ENCODE measurements at places on chromosomes 12 and 14.

GRCh38 chr14:67573228-67574010, 26.6 kb downstream of the PIGH start:
- DNase-seq = no peak

DNA sequence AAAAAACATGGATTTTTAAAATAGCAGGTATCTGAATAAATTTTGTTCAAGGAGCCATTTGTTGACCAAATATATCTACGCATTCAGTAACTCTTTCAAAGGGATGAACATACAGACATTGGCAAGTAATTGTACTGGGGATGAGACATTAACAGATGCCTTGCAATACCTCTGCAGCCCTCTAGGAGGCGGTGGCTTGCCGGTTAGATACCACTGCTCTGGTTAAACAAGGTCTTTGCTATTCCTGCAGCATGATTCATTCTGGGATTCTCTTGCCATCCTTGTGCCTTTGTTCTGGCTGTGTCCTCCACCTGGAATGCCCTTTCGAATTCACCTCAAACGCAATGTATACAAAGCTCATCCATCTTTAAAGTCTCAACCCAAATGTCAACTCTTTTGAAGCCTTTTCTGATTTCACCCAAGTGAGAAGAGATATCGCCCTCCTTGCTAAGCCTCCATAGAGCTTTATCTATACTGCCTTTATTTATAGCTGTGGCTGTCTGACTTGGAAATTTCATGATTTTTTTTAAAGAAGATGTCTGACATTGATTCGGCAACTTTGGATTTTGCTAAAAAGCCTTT, 131.0 kb upstream of the SRRM4 start:
- DNase-seq = peak; percentile 53

GRCh38 chr12:100799770-100800169, 5.2 kb downstream of the ANO4 start:
- no peak for DNase-seq

DNA sequence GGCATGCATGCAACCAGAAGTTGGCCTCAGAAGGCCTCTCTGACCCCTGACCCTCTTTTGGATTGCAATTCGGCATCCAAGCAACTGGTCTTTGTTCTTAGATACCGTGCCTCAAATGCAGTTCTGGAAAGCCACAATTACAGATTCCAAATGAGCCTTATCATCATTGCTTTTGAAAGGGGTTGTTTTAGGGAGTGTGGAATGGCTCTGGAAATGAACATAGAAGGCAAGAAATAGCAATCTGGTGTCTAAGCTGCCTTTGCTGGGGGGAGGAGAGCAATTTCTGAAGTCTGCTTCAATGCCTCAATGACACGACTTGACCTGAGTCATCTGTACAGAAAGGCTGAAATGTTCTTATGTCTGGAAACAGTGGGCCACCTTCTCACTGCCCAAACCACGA, 250.1 kb downstream of the NUAK1 start:
- no peak for DNase-seq

- no peak for DNase-seq
These were observed 72.3 kb upstream of the TMX1 start for GRCh38 chr14:51167587-51168214.

- no peak for DNase-seq
These were observed 1.5 kb downstream of the CIPC start for GRCh38 chr14:77099425-77100167.

- no peak for DNase-seq
These were observed 50.6 kb downstream of the EP400 start for GRCh38 chr12:132000286-132000872.

- no peak for DNase-seq
These were observed 695.7 kb upstream of the USP15 start for GRCh38 chr12:61564466-61564865.

GRCh38 chr14:71400871-71401321, 493.6 kb downstream of the PCNX1 start:
- no peak for DNase-seq

GRCh38 chr14:41806366-41806975, 199.8 kb downstream of the LRFN5 start:
- DNase-seq = no peak

- peak; percentile 40 for DNase-seq
These were observed 133.2 kb downstream of the SLC35F4 start for GRCh38 chr14:57732463-57733285.

DNA sequence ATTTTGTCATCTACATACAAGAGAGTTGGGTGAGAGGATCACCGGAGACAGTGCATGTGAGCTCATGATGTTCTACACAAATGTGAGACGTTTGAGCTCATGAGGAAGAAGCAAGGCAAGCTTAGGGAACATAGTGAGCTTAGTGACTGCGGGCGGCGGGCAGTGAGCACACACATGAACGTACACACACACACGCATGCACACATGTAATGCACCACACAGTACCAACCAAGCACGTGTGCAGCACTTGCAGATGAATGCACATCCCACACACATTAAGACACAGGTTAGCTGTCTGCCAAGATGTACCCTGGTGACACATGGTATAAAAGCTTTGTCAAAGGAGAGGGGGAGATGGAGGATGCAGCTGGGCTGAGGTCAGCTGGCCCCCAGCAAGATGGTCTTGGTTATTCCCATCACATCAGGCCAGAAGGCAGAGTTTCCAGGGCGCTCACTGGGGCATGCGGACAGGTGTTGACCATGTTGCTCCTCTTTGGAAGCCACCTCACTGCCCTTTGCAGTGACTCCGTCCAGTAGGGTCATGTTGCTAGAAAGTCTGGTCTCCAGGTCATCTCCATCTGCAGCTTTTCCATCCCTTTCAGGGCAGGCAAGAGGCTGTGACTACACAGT, 8.7 kb upstream of the CACNA2D4 start:
- no peak for DNase-seq

GRCh38 chr12:50467439-50467838, 37.3 kb upstream of the DIP2B start:
- DNase-seq = no peak

- no peak for DNase-seq
These were observed 143.1 kb downstream of the ZNF664 start for GRCh38 chr12:124115976-124116690.

DNA sequence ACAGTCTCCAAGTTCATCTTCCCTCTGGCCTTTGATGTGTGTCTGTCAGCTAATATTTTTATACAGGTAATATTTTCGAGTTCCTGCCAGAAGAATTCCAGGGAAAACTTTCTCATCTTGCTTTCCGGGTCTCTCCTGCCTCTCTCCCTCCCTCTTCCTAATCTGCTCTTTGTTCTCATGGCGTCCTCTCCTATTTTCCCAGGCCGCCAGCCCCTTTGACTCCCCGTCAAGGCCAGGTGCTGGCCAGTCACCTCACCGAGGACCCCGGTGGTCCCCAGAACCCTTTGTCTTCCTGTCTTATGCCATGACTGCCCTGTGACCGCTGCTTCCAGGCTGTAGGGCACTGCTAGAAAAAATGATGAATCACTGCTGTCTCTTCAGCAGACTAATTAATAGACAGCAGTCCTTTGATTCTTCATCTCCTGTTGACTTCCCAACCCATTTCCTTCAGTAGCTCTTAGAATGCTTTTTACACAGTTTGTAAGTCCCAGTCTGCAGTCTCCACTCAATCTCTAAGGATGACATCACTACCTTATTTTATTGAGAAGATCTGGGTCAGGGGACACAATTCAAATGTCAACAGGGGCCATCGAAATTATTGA, 40.7 kb downstream of the PPFIBP1 start:
- DNase-seq = no peak

DNA sequence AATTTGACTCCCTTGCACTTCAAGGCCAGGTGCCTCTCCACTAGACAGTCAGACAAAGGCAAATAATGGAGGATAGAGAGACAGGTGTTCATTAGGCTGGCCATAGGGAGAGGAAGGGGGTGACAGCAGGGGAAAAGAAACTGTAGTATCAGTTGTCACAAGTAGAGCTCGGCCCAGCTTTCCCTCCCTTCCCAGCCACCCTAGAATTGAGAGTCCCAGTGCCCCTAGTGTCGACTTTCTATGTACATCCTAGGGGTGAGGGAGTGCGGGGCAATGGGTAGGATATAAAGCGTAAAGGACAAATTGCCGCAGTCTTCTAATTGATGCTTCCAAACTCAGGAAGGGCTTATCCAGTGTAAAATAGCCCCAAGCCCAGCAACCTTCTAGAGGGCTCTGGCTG, 39.0 kb downstream of the BAZ2A start:
- no peak for DNase-seq

DNA sequence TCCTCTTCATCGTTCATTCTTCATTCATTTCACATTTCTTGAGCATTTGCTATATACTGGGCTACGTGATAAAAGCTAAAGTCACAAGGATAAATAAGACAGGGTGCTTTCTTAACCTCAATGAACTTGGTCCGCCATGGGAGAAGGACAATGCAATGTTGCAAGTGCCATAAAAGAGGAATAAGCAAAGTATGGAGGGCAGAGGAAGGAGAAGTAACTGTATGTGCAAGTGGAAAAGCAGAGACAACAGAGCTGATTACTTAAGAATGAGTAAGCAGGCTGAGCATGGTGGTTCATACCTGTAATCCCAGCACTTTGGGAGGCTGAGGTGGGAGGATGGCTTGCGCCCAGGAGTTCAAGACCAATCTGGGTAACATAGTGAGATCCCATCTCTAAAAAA, 14.4 kb downstream of the AREL1 start:
- no peak for DNase-seq

GRCh38 chr12:85457016-85457415, 177.0 kb downstream of the ALX1 start:
- DNase-seq = no peak

DNA sequence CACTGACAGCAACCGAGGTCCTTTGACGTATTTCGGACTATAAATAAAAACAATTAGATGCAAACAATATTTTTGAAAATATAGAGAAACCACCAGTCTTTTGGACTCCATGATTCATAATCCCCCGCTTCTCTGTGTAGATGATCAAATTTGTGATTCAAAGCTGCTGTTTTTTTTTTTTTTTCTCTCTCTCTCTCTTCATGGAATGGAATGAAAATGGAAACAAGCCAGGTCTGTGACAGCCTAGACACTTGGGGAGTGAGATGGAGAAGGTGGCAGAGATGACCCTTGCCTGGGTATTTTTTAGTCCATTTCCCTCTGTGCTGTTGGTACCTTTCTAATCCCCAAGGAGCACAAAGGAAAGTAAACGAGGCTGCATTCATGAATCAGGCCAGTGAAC, 248.5 kb downstream of the GLT1D1 start:
- no peak for DNase-seq

DNA sequence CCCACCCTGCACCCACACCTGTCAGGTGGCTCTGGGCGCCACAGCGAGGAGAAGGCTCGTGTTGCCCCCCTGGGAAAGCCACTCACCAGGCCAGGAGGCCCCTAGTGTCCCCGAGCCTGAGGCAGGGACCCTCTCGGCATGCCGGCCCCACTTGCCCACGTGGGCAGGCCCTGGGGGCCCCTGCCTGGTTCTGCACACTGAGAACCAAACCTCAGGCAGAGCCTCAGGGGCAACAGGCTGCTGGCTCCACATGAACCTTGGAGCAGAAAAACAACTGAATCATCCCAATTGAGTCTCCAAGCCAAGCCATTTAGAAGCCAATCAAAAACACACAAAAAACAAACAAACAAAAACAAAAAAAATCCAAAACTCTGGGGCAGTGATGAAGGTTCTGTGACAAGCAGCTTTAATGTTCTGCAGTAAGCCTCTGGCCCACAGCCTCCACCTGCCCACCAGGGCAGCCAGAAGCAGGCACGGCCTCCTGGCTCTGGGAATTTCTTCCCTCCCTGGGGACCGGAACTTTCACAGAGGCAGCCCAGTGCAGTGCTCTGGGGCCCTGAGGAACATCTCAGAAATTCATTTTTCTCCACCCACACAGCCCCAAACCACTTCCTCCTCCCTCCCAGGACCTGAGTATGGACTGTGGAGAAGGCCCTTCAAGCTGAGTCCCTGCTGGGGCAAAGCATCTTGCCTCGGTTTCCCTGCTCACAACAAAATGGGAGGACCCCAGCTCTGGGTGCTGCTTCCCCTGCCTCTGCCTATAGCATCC, 90.2 kb downstream of the CHGA start:
- no peak for DNase-seq

GRCh38 chr12:33602515-33602914, 162.9 kb upstream of the SYT10 start:
- no peak for DNase-seq

GRCh38 chr12:48826209-48826855, 8.0 kb downstream of the CACNB3 start:
- no peak for DNase-seq

DNA sequence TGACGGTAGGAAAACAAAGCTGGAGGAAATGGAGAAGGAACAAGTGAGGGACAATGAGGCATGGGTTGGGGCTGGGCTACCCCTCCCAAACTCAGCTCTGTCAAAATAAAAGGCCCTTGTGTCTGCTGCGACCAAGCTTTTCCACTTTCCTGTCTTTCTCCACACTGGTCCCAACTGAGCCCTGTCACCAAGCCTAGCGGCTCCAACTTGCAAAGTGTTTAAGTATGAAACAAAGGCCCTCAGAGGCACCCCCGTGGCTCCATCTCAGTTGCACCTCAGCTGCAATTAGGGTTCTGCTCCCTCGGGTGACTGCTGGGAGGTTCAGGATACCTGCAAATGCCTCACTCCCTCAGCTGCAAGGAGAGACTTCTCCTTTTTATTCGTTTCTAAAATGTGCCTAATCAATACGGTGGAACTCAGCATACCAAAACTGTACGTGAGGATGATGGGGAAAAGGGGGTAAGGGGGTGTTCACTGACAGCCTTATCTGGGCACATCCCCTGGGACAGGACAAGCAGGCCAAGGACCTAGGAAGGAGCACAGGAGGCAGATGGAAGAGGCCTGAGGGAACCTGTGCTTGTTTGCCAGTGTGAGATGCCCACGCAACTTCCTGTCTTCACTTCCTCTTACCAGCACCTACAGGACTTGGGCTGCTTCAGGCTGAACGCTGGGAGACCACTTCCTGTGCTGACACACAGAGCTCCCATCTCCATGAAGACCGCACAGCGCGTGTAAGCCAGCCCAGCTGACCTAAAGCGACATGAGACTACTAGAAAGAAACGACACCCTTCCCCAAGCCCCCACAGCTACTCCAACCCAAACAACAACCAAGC, 8.9 kb downstream of the VAMP1 start:
- DNase-seq = no peak

GRCh38 chr14:24241829-24242443, 487 bp downstream of the TINF2 start:
- peak; percentile 88 for DNase-seq

DNA sequence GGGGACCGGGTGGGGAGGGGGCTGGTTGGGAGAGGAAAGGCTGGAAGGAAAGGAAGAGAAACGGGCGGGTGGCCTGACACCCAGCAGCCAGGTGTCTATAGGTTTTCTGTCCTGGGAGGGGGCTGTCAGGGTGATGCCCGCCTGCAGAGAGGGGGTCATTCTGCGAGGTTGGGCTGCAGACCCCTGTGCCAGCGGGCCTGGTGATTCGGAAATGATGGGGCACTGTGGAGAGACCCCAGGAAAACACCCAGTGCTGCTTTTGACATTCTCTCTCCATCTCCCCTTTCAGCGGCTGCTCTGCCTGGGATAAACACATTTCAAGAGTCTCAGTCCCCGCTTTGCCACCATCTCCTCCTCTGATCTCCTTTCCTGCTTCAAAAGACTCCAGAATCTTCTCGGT, 168.5 kb upstream of the RTL1 start:
- DNase-seq = no peak

GRCh38 chr12:56229082-56229481, 769 bp upstream of the SLC39A5 start:
- no peak for DNase-seq
